Ammon's horn (tissue), 1 donor: ENCODE measurements at places on chromosomes 3 and 15.

- DNase-seq, result no peak
Measured at GRCh38 chr3:192010490-192010889, 549.5 kb downstream of the PYDC2 start.

DNA sequence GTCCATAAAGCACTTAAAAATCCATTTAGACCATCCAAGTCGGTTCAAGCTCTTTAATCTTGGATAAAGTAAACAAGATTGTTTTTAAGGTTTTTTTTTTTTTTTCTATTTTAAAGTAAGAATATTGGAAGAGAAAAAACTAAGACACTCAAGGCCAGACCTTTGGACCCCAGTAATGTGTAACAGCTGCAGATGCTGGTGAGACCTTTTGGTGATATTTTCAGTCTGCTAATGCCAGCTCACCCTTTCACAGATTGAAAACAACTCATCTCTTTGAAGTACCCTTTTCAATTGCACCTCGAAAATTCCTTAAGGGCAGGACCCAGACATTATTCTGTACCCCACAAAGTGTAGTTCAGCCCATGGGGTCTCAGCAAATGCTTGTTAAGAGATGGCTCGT is 260.7 kb upstream of the CTNNB1 start:
- no peak for DNase-seq

- peak; percentile 11 for DNase-seq
Measured at GRCh38 chr15:100311154-100311625, 30.6 kb downstream of the ADAMTS17 start.

DNA sequence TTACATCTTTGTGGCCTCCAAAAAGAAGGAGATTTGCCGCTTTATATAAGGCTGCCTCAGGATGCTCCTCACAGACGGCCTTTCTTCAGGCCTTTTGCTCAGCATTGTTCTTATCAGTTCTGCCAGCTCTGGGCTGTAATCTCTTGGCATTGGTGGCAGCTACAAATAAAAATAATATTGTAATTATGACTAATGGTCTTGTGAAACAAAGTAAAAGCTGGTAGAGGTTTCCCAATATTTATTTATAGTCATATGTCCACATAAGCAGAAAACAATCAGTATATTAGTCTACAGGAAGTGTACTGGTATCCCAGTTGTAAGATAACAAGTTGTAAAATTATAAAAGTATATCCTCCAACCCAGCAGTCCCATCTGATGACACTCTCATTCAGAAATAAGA is 7.3 kb downstream of the NEK4 start:
- DNase-seq, result no peak

DNA sequence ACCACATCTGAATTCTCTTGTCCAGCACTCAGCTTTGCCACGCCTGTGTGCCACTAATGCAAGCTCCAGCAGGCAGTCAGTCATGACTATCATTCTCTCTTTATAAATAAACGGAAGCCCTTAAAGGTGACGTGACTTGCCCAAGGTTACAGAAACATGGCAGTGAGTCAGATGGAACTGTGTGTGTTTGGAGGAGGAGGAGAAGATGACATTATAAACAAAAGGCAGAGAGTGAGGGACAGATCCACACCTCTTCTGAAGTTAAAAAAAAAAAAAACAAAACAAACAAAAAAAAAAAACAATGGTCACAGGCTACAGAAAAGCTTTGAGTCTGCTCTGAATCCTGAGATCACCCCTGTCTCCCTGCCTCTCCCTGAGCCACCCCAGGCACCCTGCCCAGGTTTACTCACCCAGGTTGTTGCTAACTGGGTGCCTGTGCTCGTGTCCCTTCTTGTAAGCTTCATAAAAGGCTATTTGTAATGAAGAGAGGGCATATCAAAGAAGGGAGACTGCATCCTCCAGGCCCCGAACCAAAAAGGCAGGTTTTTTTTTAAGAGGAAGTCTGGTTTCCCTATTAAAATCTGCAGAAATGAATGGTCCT is 119.7 kb upstream of the PHLDB2 start:
- DNase-seq, result no peak

DNA sequence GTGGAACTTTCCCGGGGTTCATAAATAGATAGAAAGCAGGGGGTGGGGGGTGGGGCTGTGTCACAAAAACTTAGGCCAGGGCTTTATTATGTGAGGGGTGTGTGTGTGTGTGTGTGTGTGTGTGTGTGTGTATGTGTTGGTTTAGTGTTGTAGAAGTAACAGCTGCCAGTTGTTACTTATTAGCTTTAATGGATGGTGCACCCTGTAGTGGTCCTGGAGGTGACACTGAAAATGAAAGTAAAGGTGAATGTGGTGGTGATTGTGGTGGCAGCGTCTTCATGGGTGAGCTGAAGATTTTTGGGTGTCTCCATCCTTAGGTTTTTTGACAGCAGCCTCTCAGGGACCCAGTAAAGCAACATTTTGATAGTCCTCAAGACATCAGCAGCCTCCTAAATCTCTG is 449.9 kb downstream of the PDCD6IP start:
- no peak for DNase-seq

- no peak for DNase-seq
Measured at GRCh38 chr15:74957476-74958035, 984 bp upstream of the RPP25 start.

GRCh38 chr3:160129459-160130061 is 95.7 kb upstream of the C3orf80 start:
- no peak for DNase-seq

DNA sequence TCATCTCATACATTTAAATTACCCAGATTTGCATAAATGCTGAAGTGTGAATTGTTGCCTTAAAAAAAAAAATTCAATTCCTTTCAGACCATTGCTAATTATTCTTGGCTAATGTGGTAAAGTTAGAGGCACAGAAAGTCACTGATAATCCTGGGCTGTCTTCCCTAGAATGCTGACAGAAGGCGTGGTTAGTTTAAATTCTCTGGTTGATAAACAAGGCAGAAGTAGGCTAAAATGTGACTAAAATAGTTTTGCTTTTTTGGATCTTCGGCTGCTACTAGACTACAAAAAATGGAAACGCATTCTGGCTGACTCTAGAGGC is 193.7 kb downstream of the OTOL1 start:
- peak; percentile 7 for DNase-seq

DNA sequence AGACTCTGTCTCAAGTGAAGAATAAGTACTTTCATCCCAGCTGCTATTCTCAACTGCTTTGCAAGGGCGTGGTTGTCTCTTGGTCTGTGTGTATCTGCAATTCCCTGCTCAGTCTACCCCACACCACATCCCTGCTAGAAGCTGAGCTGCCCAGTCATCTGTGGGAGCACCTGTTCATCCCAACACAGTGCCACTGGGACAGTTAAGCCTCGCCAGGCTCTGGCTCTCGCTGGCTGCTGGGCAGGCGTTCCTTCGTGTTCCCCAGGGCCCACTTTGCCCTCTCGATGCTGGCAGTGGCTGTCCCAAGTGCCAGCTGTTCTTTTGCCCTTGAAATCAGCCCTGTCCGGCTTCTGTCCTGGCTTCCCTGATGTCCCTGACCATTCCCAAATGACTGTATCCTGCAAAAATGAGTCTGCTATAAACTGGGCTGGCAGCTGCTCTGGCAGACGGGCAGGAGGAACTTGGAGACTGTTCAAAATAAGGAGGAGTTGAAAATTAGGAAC is 91.6 kb upstream of the KLHL25 start:
- peak; percentile 30 for DNase-seq

DNA sequence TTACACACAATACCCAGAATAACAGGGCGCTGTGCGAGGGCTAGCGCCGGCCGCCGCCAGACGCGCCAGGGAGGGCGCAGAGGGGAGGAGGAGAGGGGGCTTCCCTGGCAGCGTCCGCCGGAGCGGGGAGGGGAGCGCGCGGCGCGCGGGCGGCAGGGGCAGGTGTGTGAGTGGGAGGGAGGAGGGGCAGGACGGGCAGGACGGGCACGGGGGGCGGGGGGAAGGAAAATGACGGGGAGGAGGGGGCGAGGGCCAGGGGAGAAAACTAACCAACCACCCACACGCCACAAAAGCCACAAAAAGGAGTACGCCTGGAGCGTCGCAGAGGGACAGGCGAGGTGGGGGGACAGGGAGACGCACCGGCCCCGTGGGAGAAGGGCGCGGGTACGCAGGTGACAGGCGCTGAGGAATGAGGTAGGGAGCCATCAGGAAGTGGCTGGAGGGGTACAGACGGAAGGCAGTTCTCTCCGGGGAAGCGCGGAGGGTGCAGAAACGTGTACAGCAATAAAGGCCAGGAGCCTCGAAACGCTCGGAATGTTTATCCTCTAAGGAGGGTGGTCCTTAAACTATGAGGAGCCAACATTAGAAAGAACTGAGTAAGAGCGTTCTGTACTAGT is 610 bp upstream of the SATB1 start:
- DNase-seq, result peak; percentile 28

DNA sequence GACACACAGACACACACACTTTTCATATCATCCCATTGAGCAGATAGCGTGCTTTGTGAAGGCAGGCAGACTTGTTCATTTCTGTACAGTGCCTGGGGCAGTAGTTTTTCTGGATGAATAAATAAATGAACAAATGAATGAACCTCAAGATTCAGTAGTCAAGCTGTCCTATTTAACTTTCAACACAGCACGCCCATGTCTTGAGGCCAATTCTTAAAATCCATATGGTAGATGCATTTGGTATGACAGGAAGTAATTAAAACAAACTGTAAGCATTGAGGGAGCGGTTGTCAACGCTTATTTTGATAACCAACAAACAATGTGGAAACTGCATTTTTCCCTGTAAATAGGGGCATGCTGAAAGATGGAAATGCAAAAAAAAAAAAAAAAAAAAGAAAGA is 80.0 kb upstream of the BNC1 start:
- no peak for DNase-seq

DNA sequence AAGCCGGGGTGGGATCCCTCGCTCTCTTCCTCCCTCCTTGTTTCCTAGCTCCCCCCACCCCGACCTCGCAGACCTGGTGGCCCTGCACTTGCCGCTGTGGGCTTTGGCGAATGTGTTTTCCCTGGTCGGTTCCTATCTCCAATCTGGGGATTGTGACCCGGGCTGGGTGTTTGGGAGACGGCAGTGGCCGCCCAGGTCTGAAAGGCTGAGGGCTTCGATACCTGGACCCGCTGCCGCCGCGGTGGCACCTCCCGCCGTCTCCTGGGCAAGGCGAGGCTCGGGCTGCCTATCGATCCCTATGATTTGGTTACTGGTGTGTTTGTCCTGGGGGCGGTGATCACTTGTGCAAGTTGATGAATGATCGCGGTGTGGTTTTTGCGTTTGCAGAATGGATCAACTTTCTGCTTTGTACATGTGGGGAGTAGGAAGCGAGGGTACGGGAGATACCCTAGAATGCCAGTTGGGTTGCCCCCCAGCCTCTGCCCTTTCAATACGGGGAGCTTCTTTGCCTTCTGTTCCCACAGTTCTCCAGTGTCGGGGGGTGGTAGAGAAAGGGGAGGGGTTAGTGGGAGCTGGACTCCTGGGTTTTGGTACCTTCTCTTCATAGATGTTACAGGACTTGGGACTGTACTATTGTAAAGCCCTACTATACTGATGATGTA is 3.0 kb downstream of the BBX start:
- peak; percentile 22 for DNase-seq

DNA sequence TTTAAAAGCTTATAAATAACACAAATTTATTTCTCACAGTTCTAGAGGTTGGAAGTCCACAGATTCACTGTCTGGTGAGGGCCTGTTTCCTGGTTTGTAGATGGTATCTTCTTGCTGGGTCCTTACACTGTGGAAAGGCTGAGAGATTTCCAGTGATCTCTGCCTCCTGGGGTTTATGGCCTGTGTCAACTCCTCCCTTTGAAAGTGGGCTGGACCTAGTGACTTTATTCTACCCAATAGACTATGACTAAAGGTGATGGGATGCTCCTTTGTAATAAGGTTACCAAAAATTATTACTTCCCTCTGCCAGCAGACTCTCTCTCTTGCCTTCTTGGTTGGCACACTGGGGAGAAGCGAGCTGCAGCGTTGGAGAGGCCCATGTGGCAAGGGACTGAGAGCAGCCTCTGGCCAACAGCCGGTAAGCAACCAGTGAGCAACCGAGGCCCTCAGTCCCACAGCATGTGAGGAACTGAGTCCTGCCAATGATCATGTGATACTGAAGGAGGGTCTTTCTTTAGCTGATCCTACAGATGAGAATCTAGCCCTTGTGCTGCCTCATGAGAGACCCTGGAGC is 14.0 kb upstream of the COPG1 start:
- DNase-seq, result no peak

DNA sequence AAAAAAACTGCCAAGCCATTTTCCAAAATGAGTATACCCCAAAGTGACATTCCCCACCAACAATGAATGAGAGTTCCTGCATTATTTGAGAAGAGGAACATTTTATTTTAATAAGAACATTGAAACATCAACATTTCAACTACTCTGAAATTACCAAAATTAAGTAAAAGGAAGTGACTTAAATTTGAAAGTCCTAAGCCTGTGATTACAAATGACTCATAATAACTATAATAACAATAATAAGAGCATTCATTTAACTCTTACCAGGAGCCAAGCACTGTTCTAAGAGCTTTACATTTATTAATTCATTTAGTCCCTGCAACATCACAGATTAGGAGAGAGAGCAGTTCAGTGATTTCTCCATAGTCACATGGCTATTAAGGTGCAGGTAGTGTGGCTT is 32.4 kb downstream of the LRRC28 start:
- no peak for DNase-seq

DNA sequence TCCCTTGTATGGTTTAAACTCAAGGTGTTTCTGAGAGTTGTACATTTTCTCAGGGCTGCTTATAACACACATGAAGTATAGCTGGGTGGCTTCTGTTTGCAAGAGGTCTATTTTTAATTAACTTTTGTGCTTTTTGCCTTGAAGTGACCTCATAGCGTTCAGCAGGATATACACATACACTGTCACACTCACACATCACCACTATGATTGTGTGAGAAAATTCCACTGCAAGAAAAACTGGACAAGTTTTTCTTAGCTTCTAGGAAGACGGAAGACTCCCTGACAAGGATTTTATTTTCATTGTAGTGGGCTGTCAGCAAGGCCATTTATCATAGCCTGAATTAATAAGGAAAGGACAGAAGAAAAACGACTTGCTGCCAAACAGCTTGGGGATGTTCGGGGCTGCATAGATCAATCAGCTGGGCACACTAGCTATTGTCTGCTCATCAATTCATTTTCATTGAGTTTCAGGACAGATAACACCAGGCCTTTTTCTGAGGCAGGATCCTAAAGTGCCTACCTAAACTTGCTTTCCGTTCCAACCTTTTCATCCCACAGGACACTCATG is 192.8 kb upstream of the CRBN start:
- no peak for DNase-seq

GRCh38 chr3:14252321-14253021 is 73.9 kb downstream of the LSM3 start:
- DNase-seq, result no peak

DNA sequence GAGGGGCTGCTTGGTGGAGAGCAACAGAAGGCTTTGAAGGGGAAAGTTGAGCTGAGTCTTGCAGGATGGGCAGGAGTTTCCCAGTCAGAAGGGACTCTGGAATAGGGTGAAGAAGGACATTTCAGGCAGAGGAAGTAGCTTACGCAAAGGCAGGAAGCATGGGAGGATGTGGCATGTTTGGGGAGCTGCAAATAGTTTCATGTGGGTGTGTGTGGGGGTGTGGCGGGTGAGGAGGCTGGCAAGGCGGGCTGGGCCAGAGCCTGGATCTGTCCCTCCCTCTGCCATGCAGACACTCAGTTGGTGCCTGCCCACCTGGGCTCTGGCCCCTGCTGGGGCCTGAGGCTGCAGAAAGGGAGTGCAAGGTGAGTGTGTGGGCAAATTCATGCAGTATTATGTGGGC is 10.4 kb downstream of the TEX264 start:
- DNase-seq, result peak; percentile 63

- peak; percentile 65 for DNase-seq
Measured at GRCh38 chr3:72032441-72033135, 247.6 kb upstream of the PROK2 start.
